HEK293T (cell line): ENCODE measurements at places on chromosomes 11 and 22.
A peak's percentile ranks its signal among the peaks of the same experiment; 100 is the strongest.

DNA sequence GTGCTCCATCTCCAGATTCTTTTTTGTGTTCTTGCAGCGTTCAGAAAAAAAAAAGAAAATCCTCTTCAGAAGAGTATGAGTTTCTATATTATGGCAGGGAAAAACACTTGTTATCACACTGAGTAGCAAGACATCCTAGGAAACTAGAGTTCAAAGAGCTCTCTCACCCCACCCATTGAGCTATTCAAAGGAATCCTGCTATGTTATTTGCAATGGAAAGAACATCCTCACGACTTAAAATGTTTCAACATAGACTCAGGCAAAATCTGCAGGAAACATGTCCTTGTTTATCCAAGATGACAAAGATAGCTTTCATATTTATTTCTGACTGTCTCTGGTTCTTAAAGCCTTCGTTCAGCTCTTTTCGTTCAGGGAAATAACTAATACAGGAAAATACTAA is 331.6 kb upstream of the ANO5 start:
- DNase-seq, result no peak

GRCh38 chr11:133895061-133895479 is 49.8 kb upstream of the SPATA19 start:
- no peak for DNase-seq

DNA sequence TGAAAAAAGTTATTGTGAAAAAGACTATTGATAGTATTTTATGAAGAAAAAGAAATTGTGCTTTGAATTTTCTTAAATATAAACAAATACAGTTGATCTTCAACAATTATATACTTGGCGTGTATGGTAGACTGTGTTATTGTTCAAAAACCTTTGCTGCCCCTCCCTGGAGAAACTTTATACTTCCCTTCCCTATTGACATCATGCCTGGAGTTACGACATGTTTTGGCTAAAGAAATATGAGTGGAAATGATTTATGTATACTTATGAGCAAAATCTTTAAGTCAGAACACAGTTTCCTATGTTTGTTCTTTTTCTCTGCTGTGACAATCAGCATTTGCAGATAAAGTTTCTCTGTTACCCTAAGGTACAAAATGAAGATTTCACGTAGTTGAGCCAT is 243.8 kb downstream of the TMEM135 start:
- no peak for DNase-seq

DNA sequence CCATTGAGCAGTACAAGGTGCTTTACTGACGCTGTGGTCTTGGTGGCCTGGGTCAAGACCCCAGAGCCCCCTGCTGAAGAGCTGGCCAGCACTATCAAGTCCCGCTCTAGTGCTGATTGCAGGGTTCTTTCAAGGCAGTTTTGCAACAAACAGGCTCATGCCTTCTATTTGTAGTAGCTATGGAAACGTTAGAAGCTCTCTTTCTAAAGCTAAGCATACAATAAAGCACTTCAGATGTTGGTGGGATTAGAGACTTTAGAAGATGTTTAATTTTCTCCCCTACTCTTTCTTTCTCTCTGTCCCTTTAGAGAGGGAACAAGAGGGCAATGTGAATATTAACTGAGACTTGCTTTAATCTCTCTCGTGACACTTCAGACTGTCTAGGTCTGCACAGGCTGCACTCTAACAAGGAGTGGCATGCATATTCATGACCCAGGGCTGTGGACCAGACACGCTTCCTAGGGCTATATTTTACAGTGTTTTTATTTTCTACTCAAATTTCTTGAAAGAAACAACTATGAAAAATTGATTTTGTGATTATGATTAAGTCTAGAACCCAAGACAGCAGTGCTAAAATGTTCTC is 138.6 kb downstream of the WNT7B start:
- no peak for DNase-seq

GRCh38 chr11:111459506-111460270 is 52.5 kb downstream of the BTG4 start:
- no peak for DNase-seq

DNA sequence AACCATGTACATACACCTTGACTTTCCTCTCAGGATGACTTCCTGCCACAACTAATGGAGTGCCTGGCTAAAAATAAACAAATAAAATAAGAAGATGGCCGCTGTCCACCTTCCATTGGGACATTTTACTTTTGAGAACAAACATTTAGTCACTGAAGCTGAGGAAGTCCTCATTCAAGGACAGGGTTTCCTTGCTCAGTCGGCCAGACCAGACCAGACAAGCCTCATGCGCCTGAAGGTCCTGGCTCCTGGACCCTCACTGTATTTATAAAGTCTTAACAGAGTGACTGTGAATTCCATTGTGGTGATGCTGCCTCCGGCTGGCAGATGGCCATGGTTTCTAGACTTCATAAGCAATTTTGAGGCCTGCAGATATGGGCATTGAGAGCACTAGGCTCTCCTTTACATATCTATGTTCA is 114.5 kb downstream of the MAML2 start:
- no peak for DNase-seq

DNA sequence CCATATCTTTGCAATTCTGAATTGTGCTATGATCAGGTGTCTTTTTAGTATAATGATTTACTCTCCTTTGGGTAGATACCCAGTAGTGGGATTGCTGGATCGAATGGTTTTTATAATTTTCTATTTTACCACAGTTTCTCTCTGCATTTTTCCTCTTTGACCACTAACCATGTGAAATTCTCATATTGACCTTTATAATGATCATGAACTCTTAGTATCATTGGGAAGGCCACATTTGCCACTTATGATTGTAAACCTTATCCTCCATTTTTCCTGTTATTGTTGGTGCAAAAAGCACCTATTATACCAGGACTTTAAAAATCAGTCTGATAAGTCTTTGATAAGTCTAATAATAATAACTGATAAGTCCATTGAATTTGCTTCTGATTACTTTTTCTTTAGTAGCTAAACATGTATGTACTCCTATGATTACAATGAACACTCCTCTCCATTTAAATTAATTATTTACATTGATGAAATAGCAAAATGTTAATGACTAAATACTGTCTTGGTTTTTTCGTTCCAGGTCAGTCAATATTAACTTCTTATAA is 9.6 kb downstream of the NEAT1 start:
- no peak for DNase-seq

DNA sequence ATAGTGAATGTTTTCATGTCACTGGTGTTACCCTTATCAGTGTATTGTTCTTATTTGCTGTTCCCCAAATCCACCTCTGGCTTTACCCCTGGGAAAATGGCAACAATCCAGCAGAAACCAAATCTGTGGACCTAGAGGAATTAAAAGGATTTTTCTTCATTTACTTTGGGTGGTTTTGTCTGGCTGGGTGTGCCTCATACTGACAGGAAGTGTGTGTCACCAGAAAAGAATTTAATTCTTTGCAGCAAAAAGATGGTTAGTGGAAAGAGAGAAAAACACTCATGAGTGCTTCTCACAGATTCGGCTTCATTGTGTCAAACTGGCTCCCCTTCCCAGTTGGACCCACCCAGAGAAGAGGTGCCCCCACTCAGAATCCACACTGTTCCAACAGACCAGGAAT is 38.9 kb downstream of the FZD4 start:
- DNase-seq, result no peak

GRCh38 chr22:36325154-36326031 is 62.4 kb downstream of the MYH9 start:
- DNase-seq, result no peak

DNA sequence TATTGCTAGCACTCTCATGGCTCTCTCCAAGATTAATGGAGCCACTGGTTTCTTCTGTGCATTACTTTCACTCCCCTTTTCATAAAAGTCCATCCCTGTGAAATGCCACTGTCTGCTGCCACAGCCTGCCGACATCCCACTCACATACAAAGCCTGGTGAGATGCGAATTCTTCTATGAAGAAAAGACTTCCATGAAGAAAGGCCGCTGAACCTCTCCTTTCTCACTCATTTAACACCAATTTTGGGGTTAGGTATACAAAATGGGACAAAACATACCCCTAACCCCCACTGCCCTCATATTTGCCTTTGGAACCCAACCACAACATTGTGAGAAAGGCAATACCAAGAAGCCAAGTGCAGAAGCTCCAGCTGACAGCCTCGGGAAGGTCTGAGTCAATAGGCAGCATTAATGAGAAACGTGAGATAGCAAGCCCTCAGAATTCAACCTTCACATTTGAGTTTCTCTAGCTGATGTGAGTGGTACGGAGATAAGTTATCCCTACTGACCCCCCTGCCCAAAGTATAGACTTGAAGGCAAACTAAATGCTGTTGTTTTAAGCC is 156.4 kb downstream of the ATG16L2 start:
- DNase-seq, result no peak

DNA sequence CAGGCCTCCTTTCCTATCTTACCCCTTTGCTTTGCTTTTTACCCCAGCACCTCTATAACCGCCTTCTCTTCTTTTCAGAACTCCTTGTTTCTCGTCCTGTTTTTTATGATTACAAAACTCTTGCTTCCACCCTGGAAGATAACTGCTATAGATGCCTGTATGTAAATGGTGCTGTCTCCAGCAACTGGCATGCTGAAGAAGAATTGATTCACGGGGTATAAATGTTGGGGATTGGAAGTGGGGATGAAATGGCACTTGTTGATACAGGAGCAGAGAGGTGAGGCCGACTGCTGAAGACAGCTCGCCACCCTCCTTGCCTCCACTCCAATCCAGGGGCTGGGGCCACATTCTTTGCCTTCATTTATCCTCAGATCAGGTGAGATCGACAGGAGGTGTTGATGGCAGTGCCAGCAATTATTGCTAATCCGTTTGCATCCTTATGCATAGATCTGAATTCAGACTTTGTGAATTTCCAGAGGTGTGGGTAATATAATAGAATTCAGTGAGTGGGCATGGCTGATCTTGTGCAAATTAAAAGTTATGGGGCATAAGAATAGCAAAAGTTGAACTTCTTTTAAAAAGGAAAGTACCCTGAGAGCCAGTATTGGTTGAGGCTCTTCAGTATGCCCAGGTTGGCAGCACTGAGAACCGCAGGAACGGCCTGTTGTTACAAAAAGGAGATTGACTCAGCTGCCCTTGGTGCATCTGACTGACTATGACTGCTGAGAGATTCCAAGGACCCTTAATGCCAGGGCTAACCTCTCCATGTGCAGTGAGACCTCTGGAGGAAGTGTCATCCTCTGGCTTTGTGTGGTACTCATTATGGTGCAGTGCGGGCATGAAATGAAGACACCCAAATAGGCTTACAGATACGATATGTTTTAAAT is 5.3 kb downstream of the NEAT1 start:
- no peak for DNase-seq

GRCh38 chr11:106092446-106092845 is 15.0 kb downstream of the AASDHPPT start:
- no peak for DNase-seq

GRCh38 chr22:45240810-45241631 is at the start of gene KIAA0930:
Gene KIAA0930, minus strand, starts transcription at chr22:45240894. Its CDS starts 191 bp downstream, at chr22:45240703.
- DNase-seq, result peak; percentile 94

GRCh38 chr11:73147771-73148681 is 5.9 kb upstream of the FCHSD2 start:
- DNase-seq, result no peak

GRCh38 chr11:102047305-102047924 is at the start of gene CFAP300:
Gene CFAP300, plus strand, starts transcription at chr11:102047437. Its CDS starts 34 bp downstream, at chr11:102047471.
- DNase-seq, result peak; percentile 72

DNA sequence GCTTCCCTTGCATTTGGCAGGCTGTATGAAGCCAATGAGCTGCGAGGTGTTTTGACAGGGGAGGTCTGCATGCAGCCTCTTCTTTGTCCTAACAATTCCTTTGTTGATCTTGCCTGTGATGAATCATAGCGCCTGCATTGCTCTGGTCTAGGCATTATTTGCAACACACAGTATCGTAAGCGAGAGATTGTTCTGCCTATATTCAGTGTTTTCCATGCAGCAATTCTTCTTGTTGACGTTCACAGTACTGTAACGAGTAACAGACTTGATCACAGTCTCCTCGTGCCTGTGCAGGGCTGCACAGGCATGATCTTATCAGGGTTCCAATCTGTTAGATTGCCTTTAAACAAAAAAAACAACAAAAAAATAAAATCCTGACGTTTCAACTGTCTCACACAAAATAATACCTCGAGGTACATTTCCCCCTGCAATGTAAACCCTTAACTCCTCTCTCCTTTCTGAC is 13.9 kb upstream of the ADSL start:
- no peak for DNase-seq

- no peak for DNase-seq
These were observed 7.3 kb upstream of the TEAD1 start for GRCh38 chr11:12666915-12667314.

DNA sequence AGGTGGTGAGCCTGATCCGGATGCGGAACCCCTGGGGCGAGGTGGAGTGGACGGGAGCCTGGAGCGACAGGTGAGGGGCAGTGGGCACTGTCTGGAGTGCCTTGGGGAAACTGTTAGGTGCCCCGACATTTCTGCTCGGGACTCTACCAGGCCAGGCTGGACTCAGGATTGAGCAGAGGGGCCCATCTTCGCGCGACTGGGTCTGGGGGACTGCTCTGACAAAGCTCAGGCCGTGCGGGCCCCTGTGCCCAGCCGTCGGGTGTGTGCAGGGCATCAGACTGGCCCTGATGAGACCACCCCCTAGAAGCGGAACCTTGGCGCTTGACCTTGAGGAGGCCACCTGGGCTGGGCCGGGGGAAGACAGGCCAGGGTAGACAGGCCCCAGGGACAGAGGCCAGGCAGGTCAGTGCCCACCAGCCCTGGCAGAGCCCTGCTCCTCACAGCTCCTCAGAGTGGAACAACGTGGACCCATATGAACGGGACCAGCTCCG is 6.3 kb downstream of the CAPN1 start:
- DNase-seq, result no peak

DNA sequence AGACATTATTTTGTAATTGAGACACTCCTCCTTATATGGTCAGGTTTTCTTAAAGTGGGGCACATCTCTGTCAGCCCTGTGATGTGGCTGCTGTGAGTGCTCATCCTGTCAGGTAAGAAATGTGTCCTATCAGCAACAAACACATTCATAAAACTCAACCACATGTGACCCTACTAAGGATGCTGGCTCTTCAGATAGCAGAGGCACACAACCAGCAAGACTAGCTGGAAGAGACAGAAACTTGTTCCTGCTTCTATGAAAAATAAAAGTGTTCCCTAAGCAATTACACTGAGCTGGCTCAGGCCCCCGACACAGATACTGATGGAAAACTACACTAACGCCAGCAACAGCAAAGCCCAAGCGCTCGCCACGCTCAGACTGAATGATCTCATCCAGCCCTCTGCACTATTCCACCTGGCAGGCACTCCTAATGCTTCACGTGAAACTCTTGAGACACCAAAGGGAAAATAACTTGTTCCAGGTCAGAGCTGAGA is 49.8 kb upstream of the CYP2D6 start:
- no peak for DNase-seq

- DNase-seq, result no peak
These were observed 165.7 kb upstream of the TTC12 start for GRCh38 chr11:113148652-113149051.

GRCh38 chr11:96964661-96965060 is 574.8 kb downstream of the JRKL start:
- no peak for DNase-seq

DNA sequence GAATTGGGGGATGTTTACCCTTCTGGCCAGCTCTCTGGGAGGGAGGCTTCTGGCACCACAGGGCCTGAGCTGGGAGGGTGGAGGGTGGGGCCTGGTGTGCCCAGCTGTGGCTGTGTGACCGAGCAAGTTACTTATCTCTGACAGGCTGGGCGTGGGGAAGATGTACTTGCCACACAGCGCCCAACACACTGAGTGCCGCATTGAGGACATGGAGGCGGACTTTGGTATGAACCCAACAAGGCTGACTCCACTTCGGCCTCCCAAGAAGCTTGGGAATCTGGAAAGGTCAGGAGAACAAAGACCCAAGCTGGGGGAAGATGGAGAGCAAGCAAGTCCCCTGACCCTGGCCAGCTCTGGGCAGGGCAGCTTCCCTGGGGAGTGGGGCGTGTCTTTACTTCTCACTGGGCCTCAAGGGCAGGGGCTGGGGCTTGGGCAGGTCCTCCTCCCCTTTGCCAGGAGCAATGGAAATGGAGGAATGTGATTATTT is 2.4 kb upstream of the MGAT3 start:
- no peak for DNase-seq
